Stimulated activated CD8-positive, alpha-beta memory T cell treated with anti-CD3 and anti-CD28 coated beads, Interleukin-4, amount 100 ng/mL, for 1 hour (primary cell): ENCODE measurements at places on chromosomes 5 and 9.

GRCh38 chr5:98497418-98497817 is 276.0 kb upstream of the RGMB start:
- DNase-seq: no peak

- no peak for DNase-seq
Observed at GRCh38 chr5:158611581-158611980, 488.1 kb downstream of the EBF1 start.

- no peak for DNase-seq
Observed at GRCh38 chr9:116247791-116248374, 94.3 kb downstream of the PAPPA start.

- DNase-seq: no peak
Observed at GRCh38 chr9:137140151-137141012, 1.4 kb downstream of the GRIN1 start.

DNA sequence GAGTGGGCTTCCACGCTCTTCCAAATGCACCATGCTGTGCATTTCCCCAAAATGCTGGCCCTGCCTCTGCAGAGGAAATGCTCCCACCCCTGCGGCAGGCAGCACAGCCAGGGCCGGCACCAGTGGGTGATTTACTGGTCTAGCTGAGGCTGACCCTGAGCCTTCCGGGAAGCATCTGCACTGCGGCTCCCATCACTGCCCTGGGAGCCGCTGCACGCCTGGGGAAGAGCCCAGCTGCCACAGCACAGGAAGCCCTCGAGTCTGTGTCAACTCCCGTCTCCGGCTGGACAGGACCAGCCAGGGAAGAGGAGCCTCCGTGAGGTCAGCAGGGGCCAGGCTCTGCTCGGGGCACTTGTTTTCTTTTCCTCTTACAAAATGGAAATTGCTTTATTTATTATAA is 25.1 kb upstream of the EEIG1 start:
- no peak for DNase-seq

DNA sequence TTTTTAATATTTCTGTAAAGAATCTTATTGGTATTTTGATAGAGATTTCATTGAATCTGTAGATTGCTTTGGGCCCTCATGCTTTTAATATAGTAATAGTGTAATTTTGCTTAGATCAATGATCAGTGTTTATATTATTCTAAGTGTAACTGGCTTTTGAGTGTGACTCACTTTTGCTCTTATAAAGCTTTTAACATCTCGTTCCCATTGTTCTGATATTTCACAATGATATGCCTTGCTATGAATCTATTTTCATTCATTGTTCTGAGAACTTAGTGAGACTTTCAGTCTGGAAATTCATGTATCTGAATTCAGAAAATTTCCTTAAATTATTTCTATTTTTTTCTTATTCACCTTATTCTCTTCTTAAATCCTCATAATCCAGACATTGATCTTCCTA is 13.5 kb upstream of the MAMDC2 start:
- DNase-seq: no peak

DNA sequence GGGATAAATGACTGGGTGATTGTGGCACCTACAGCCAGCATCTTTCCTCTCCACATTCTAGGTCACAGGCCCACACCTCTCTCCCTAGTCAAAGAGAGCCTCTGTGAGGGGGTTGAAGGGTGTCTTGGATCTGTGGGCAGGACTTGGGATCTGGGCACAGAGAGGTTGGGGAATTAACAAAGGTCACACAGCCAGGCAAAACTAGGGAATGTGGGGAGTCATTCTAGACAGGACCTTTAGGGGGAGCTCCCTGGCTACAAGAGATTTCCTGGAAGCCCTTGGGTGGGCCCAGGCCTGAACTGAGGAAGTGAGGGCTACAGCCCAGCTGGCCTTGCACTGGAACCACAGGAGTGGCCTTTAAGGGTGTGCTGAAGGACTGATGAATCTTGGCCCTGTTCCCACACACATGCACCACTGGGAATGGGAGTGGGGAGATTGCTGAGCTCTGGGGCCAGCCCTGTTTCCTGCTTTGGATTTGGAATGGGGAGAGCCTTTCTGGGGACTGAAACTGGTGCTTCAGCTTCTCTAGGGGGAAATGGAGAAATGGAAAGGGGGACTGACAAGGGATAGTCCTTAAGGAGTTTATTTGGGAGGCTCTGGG is 12.4 kb upstream of the CXXC5 start:
- no peak for DNase-seq

DNA sequence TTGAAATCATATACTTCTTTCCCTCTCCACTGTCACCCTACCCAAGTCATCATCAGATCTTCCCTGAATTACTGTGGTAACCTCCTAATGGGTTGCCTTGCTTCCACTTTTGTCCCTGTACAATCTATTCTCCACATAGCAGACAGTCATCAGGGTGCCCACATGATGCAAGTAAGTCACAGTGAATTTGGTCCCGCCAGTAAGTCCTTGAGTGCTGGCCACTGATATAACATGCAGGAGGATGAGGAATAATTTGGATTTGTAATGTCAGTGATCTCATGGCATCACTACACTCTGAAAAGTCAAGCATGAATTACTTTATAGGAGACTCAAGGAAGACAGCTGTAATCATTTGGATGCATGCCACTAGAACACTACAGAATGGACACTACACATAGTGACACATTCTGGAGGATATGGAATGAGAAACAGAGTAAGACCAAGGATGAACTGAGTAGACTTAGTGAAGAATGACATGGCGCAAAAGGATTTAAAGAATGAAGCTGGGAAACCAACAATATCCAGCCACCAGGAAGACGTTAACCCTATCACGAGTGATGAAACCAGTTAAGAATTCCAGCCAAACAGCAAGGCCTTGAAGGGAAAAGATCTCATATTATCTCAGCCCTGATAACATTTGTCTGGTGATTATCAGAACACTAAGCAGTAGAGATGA is 28.6 kb downstream of the MARCHF3 start:
- no peak for DNase-seq

DNA sequence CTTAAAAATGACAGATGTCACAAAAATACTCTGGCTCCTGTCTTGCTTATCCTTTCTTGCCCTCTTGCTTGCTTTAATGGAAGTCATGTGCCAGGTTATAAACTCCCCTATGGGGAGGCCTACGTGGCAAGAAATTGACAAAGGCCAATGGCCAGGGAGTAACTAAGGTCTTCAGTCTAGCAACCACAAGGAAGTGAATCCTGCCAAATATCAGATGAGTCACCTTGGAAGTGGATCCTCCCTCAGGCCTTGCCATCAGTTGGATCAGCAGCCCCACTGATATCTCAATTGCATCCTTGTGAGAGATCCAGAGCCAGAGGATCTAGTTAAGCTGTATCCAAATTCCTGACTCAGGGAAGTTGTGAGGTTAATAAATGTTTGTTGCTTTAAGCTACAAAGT is 82.8 kb downstream of the CAAP1 start:
- DNase-seq: no peak

GRCh38 chr5:120052916-120053828 is 410.9 kb upstream of the PRR16 start:
- DNase-seq: no peak

GRCh38 chr5:136155761-136156160 is 23.1 kb downstream of the SMAD5 start:
- DNase-seq: no peak

GRCh38 chr5:175709276-175709781 is 51.5 kb downstream of the HRH2 start:
- DNase-seq: no peak

GRCh38 chr9:136147038-136147889 is 28.6 kb upstream of the TMEM250 start:
- DNase-seq: no peak

- no peak for DNase-seq
Observed at GRCh38 chr5:93585767-93586385, 2.9 kb downstream of the NR2F1 start.

GRCh38 chr5:164060786-164061355 is 555.5 kb downstream of the MAT2B start:
- no peak for DNase-seq

DNA sequence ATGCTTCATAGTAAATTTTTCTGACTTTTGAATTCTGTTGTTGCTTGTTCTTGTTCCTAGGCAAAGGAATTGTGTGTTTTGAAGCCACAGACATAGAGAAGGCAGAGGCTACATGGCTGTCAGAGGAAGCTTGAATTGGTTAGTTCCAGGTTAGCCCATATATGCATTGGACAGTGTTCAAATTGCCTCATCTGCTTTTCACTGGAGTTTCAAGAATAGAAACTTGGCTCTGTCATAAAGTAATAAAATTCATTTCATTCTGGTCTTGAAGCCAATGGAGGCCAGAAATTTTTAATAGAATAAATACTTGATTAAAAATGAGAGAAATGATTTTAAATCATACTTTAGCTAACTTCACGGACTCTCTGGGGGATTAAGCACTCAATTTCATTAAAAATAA is 178.0 kb downstream of the YIPF5 start:
- no peak for DNase-seq

GRCh38 chr5:168481330-168481788 is 4.9 kb upstream of the RARS1 start:
- no peak for DNase-seq

- no peak for DNase-seq
Observed at GRCh38 chr5:61332851-61333320, 828 bp downstream of the ZSWIM6 start.

DNA sequence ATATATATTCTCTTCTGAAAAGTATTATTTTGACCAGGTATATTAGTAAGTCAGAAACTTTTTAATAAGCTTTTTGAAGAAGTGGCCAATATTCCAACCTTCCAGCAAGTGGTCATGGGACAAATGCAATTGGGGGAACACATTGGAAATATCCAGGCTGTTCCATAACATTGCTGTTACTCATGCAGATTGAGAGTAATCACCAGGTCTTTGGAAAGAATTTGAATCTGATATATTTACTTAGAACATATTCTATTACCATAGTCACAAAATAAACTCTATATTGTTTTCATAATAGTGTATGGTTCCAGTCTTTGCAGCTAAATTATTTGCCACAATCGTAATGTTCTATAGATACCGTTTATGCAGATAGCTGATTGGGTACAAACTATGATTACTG is 102.8 kb downstream of the TAF11L14 start:
- DNase-seq: no peak

DNA sequence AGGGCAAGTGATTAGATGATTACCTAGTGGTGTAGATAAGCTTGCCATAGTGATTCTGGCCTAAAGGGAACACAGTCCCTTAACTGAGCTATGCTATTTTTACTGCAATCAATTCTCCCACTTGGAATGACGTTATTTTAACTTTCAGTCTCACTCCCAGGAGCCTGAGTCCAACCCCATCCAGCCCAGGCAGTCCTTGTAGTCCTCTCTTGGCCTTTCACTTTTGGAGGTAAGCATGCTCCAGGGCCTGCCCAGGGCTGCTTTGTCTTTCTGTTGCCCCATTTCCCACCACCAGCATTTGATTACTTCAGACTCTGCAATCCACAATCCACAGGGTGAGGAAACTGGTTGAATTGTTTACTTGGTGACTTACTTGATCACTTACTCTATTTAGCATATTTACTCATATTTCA is 233.0 kb downstream of the CD180 start:
- no peak for DNase-seq

DNA sequence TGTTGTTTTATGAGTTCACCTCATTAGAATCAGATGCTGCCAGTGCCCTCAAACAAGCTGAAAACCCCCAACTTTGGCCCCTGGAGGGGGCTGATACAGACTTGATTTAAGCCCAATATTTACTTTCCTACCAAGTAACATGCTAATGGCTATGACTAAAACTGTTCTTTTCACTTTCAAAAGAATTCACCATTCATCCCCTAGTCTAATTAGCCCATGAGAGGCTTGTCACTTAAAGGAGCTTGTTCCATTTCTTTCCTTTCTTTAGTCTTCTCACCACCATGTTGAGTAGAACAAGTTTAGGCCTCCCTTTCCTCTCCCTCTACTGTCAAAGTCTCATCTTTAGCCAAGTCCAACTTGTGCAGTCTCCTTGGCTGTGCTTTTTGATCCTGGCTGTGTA is 50.4 kb downstream of the EPB41L4B start:
- no peak for DNase-seq

- no peak for DNase-seq
Observed at GRCh38 chr9:72150127-72150526, 887 bp downstream of the GDA start.

DNA sequence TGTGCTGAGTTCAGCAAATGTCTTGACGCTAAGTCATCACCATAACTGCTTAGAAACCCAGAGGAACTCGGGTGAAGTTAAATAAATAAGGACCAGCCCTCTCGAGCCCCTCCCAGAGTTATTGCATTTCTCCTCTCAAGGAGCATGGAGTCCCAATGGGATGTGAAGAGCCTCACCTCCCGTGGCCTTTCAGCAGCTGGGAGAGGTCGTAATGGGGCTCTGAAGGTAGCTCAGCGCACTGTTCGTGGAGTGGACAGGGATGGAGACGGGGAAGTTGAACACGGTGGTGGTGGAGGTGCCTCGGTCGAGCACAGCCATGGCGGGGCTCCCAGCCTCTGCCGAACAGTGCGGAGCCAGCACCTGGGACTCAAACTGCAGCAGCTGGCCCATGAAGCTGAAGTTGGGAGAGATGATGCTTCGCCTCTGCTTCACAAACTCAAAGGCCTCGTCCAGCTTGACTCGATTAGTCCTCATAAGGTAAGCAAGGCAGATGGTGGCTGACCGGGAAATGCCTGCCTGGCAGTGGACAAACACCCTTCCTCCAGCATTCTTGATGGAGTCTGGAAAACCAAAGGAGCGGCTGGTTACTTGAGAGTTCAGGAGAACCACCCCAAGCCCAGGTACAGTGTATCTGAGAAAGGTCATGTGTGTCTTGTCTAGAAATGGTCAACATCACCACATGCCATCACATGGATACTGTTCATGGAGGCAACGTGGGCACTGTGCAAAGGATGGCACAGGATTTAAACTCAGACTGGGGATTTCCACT is 2.2 kb downstream of the DUSP1 start:
- DNase-seq: no peak

- DNase-seq: no peak
Observed at GRCh38 chr5:139245637-139246339, 47.6 kb upstream of the SIL1 start.

GRCh38 chr9:133845440-133845839 is 107.3 kb upstream of the SARDH start:
- DNase-seq: no peak

GRCh38 chr5:152686931-152687330 is 281.9 kb upstream of the NMUR2 start:
- no peak for DNase-seq

GRCh38 chr9:75798505-75798904 is 92.0 kb upstream of the PCSK5 start:
- no peak for DNase-seq

- no peak for DNase-seq
Observed at GRCh38 chr9:130714586-130715110, 21.1 kb downstream of the EXOSC2 start.
